NCI-H1092 (cell line): ENCODE measurements at places on chromosomes 2 and 18.

- no peak for DNase-seq
Measured at GRCh38 chr2:133825778-133826177, 257.5 kb upstream of the NCKAP5 start.

GRCh38 chr2:24832521-24832920 lies 39.3 kb downstream of the CENPO start:
- DNase-seq, result no peak

GRCh38 chr2:64273524-64274398 lies 129.5 kb upstream of the PELI1 start:
- no peak for DNase-seq

DNA sequence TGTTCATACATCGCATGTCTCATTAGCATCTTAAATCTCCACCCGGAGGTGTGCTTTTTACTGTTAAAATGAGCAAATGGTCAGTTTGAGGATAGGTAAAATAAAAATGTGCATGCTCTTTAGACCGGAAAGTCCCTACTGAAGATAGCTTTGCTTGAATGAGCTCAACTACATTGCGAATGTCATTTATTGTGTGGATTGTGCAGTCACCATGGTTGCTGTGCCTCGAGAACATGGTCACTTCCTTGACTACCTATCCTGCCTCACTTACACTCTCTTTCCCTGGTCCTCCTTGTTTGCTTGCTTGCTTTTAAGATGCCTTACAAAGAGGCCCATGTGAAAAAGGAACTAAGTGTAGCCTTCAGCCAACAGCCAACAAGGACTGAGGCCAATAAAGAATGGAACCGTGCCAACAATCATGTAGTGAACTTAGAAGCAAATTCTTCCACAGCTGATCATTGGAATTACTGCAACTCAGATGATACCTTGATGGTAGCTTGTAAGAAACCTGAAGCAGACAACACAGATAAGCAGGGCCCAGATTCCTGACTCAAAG lies 72.2 kb upstream of the BARD1 start:
- DNase-seq, result no peak

DNA sequence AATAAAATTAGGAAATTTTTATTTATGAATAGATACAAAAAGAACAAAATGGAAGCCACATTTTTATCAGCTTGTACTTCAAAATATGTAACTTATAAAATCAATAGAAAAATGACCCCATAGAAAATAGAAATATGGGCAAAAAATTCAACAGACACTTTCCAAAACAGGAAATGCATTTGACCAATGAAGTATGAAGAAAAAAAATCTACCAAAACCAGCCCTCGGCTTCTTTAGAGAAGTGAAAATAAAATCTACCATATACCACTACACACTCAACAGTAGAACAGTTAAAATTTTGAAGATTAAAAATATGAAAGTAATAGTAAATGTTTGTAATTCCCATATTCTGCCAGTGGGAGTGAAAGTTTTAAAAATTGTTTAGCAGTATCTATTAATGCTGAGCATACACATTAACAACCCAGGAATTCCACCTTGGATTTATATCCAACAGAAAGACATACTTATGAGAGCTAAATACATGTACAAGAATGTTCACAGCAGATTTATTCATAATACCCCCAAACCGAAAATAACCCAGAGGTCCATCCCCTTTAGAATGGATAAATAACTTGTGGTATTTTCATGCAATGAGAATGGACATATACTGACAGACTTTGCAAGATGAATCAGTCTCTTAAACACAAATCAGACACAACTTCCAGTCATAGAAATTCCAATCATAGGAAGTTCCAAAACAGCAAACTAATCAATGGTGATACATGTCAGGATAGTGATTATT lies 318.0 kb downstream of the FIGN start:
- no peak for DNase-seq

- DNase-seq, result no peak
Measured at GRCh38 chr2:143844986-143845385, 674.9 kb downstream of the ZEB2 start.

DNA sequence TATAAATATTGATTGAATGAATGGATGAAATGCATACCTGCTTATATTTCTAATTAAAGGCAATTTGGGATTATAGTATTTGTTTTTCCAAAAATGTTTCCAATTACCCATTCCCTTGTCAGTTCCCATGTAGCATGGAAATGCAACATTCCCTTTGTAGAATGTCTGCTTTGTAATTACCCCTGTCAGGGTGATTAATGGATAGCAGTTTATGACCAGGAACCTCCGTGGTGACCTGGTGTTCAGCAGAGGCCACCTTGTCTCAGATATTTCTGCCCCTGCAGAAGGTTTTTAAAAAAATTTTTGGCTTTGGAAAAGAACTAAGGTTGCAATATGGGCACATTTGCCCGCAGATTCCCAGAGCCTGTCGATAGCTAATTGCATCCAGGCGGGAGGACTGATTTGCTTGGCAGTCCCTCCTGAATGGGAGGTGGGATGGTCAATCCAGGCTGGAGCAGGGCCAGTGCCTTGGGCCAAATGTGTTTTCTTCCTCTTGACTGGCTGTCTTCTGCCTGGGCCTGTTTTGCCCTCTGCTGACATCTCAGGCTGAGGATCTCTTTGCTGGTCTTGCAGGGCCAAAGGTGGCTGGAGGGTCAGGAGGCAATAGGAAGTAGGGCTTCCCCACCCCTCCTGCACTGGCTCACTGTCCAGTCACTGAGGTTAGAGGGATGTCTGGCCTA lies 82.1 kb downstream of the TMEM182 start:
- no peak for DNase-seq

DNA sequence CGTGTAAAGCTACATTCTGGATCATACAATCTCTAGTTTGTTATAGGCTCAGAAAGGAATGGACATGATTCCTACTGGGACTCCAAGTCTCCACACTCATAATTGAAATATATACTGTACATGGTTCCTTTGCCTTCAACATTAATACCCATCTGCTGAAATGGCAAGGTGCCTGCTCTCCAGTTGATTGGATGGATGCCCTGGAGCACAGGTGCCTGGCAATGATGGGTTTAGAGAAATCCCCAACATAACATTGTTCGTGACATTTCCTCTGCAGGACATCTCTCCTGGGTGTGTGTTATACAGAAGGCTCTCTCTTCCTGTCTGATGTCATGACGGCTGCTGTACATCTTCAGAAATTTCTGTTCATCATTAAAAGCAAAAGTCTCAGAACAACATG lies 449.7 kb upstream of the CWC22 start:
- DNase-seq, result no peak

- no peak for DNase-seq
Measured at GRCh38 chr2:32743480-32744236, 115.8 kb downstream of the TTC27 start.

- DNase-seq, result no peak
Measured at GRCh38 chr2:110997331-110998045, 123.2 kb upstream of the BCL2L11 start.

DNA sequence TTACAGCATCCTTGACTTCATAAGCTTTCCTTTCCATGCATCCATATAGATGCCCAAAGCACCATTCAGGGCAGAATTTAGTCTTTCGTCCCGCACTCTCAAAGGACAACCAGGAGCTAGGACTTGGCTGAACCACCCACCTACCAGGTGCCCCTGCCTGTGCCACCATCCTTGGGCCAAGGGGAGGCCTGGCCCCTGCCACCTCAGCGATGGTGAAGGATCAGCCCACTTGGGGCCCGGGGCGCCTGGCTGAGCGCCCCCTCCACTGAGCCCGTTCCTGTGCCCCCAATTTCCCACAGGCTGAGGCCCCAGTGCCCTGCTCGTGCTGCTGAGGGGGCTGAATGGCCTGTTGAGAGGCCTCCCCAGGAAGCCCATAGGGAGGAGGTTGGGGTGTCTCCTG lies 33.3 kb upstream of the ALPP start:
- DNase-seq, result no peak

DNA sequence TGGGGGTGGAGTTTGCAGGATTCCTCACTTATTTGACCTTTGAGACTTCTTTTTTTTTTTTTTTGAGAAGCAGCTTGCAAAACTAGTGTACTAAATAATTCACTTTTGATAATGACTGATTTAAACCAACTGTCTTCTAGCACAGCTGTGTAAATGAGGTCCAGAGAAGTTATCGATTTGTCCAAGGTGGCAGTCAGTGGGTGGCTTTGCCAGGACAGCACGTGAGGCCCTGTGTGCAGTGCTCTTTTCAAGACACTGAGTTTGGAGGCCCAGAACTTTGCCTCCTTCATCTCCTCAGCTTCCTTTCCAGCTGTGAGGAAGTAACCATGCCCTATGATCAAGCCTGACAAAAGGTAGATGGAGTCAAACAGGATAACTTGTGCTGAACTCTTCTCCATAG lies 92.9 kb upstream of the LCLAT1 start:
- DNase-seq, result no peak

- DNase-seq, result no peak
Measured at GRCh38 chr2:118055512-118056164, 32.6 kb upstream of the INSIG2 start.

DNA sequence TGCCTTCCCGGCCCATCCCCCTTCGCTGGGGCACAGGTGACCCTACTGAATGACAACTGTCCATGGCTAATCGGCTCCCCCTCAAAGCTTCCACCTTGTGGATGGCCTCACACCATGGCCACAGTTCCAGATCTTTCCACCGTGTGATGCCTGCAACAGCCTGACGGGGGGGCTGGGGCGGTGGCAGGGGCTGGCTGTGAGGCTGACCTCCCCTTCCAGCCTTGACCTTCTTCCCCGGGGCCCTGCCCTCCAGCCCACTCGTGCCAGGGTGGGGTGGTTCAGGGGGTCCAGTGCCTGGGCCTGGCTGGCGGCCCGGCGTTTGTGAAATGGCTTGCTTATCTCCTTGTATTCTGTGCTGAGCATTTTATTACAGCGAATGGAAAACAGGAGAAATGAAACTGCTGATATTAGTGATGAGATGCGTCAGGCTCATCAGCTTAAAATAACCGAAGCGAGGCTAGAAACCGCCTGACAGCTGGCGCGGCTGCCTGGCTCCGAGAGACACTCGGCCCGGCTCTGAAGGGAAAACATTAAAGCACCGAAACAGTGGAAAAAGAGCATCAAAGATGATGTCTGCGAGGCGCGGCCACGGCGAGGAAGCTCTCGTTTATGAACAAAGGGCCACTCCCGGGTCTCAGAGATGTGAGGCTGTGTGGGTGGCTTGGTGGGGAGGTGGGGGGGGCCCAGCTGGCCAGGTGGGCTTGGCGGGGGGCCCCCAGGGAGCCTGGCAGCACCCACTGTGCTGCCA lies 916 bp upstream of the PDCD1 start:
- DNase-seq, result no peak

DNA sequence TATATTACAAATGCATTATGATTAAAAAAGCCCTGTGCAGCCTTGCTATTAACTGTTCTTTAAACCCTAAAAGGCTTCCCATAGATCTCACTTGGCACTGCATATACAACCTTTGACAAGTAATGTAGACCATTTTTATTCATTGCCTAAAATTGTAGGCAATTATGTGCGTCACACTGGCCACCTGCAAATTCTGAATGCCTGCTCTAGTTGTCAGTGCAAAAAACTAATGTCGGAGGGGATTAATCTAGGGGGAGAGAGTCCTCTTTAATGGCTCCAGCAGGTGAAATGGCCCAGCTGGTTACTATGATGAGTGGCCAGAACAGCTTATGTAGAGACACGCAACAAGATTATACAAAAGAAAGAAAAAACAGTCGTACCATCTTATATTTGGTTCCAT lies 123.2 kb downstream of the OLA1 start:
- peak; percentile 3 for DNase-seq

DNA sequence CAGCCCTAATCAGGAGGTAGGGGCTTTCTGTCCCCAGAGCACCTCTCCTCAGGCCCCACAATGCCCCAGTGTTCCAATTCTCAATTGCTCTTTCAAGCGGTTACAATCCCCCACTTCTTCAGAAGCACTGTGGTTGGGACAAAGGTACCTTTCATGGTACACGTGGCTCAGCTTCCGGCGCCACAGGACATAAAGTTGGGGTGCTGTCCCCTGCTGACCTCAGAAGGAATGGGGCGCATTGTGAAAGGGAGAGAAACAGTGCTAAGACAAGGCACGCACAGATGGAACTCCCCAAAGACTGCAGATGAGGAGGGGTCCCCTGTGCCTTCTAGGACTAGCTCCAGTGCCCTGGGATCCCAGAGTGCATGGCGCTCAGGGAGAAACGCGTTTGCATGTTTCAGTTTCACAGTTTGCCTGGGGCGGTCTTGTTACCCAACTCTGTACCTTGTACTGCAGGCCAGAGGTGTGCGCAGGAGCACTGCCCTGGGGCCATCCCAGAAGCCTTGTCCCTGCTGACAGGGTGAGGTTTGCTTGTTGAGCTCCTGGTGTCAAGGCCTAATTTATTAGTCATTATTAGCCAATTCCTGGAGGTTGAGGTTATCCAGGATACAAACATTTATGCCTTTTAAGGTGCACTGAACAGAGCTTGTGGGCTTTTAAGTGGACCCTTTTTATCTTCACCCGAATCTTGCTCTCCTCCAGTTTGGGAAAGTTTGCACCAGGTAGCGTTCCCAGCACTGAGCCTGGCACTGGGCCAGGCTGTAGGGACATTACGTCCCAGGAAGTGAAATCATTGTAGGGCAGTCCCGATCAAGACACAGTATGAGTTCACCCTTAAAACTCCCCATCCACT lies 7.6 kb downstream of the CNDP1 start:
- no peak for DNase-seq

GRCh38 chr2:98445683-98446581 lies 1.3 kb downstream of the INPP4A start:
- DNase-seq, result no peak

- no peak for DNase-seq
Measured at GRCh38 chr2:117086943-117087250, 727.6 kb upstream of the DDX18 start.

DNA sequence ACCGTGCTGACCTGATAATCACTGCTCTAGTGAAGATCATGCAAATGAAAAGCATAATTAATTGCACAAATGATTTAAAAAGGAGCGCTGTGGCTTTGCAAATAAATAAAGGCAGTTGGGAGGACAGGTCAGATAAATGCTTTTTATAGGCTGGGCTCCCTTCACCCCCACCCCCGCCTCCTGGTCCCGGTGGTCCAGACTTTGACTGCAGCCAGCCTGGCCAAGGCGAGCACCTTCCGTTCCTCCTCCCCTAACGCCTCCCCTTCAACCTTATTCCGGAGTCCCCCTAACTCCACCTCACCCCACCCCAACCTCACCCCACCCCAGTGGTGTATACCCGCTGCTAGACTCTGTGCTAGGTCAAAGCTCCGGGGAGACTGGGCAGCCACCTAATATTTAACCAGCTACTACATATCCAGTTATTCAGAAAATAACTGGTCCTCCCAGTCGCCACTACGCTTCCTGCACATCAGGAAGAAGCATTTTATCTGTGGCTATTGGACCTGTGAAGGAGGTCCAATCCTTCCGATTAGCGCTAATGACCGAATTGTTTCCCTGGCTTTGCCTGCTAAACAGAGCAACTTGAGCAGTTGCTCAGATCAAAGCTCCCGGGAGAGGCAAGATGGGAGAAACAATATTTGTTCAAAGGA lies 3.7 kb upstream of the SP9 start:
- DNase-seq, result no peak

DNA sequence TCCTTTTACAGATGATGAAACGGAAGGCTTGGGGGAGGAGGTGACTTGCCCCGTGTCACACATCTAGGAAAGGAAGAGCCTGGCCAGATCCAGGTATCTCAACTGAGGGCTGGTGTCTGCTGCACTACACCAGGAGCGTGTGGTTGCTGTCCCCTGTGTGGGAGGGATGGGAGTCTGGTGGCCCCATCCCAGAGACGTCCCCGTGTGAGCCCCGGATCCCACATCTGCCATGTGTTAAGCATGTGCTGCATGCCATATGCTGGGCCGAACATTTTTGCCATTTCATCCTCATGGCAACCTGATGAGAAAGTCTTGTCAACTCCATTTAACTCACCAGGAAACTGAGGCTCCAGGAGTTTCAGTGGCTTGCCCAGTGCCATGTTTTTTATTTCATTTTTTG lies 4.2 kb downstream of the GAREM2 start:
- no peak for DNase-seq

- no peak for DNase-seq
Measured at GRCh38 chr2:68368654-68369336, 3.7 kb downstream of the PLEK start.
